Inflammatory macrophage treated with lipopolysaccharide for 1 hour (primary cell): ENCODE measurements at places on chromosomes 5 and 9.
A peak's percentile ranks its signal among the peaks of the same experiment; 100 is the strongest.

DNA sequence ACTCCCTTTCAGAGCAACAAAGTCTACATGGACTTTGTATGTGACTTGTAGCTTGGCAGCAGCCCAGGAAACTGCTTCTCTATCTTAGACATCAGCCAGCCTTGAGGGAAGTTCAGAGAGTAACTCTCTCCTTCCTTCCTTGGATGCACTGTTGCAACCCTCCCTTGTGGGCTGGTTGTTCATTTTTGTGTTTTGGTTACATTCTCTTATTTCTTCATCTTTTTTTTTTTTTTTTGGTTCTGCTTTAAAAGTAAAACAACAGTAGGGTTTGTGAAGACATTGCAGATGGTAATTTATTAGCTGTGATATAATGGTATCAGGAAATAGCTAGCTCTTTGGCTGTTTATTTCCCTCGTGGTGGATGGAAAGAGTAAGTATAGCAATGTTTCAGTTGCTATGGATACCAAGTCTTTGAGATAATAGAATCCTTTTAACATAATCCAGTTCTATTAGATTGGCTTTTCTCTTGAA, 97.9 kb upstream of the MAMDC2 start:
- DNase-seq, result peak; percentile 79

GRCh38 chr9:472479-473075, 257.9 kb downstream of the DOCK8 start:
- DNase-seq, result no peak

DNA sequence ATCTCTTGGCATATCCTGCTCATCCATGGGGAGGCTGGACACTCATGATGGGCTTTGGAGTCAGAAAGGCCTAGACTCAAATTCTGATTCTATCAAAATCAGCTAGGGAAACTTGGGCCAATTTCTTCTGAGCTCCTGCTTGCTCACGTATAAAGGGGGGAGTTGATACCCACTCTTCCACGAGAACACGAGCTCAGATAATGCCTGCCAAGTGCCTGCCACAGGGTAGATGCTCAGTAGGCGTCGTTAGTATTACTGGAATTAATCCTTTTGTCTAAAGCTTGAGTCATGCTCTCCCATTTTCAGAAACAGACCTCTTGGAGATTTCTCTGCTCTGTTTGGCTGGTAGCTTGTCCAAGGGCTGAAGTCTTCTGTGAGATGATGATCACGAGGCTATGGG, 238.3 kb upstream of the MVB12B start:
- DNase-seq, result no peak

GRCh38 chr5:54713923-54714581, 196.5 kb downstream of the SNX18 start:
- DNase-seq, result no peak

DNA sequence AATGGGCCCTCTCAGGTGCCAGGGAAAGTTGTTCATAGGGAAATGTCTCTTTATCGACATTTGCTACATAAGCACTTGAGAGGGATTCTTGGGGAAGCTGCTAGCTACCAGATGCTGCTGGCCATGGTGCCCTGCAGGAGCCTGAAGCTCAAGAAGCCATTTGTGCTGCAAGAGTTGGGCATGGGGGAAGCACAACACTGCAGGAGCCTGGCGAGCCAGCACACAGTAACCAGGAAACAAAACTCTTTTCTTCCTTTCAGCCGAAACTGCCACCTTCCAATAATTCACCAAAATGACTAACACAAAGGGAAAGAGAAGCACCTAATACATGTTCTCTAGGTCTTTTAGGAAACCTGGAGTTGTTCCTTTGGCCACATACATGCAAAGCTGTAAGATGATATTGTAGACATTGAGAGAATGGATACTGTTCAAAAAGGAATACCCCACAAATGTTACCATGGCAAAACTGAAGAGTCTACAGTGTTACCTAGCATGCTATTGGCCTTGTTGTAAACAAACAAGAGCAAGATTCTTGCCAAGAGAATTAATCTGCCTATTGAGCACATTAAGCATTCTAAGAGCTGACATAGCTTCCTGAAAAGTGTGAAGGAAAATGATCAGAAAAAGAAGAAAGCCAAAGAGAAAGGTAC, 26.1 kb upstream of the LARP1 start:
- DNase-seq, result no peak

DNA sequence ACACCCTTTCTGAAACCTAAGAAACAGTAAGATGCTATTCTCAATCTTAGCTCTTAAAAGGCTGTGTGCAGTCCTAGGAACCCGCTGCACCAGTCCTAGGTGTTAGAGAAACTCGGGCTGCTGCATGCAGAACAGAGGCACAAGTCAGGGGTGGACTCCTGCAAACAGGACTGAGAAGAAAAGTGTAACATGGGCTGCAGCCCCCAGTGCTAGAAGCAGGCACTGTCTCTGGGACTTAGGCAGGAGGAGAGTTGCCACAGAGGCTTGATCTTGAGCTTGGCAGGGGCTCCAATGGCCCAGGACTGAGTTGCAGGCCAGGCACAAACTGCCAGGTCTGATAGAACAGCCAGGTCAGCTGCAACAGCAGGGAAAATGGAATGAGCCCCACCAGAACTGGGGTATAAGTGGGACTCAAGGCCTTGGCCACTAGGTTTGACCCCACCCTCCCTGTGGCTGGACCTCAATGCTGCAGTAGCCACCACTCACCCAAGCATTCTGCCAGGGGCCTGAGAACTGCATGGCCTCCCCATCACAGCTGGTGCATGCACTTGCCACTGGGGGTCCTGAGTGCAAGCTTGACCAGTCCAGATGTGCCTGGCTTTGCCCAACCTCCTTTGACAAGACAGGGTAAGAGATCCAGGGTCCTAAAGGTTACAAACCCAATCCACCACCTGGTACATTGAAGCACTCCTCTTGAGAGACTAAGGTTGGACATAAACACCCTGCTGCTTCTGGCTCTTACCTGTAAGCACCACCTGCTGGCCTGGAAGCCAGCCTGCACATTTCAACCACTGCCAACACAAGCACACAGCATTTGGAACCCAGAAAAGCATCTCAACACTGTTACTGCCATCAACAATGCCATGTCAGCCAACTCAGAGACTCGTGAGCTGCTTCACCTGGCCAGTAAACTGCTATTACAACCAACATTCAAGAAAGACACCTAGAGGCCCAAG, 103.3 kb downstream of the FBXL17 start:
- no peak for DNase-seq

GRCh38 chr9:92504881-92505280, 22.6 kb upstream of the ASPN start:
- no peak for DNase-seq

DNA sequence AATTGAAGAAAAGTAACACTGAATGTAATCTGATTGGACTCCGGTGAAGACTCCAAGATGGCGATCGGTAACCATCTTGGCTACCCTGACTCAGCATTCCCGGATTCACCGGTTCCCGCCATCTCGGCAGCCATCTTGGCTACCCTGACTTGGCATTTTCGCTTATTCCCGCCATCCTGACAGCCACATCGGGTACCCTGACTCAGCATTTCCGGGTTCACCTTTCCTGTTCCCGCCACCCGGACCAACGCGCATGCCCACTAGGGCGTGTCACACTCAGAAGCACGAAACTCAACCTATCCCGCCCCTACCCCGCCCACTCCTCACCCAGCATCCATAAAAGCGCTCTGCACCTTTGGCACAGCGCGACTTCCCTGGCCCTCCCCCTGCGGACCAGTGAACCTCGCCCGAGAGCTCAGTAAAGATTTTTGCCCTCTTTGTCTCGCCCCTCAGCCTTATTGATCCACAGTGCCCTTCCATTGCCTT, 17.2 kb downstream of the SPTLC1 start:
- DNase-seq, result peak; percentile 47

GRCh38 chr5:29161399-29162291, 2031.8 kb upstream of the CDH6 start:
- no peak for DNase-seq

GRCh38 chr5:133467335-133467779, 145.0 kb downstream of the FSTL4 start:
- DNase-seq, result no peak

- DNase-seq, result no peak
These were observed 5.3 kb downstream of the CDK9 start for GRCh38 chr9:127791085-127791484.

GRCh38 chr5:138305797-138306196, 25.8 kb downstream of the CDC25C start:
- no peak for DNase-seq

DNA sequence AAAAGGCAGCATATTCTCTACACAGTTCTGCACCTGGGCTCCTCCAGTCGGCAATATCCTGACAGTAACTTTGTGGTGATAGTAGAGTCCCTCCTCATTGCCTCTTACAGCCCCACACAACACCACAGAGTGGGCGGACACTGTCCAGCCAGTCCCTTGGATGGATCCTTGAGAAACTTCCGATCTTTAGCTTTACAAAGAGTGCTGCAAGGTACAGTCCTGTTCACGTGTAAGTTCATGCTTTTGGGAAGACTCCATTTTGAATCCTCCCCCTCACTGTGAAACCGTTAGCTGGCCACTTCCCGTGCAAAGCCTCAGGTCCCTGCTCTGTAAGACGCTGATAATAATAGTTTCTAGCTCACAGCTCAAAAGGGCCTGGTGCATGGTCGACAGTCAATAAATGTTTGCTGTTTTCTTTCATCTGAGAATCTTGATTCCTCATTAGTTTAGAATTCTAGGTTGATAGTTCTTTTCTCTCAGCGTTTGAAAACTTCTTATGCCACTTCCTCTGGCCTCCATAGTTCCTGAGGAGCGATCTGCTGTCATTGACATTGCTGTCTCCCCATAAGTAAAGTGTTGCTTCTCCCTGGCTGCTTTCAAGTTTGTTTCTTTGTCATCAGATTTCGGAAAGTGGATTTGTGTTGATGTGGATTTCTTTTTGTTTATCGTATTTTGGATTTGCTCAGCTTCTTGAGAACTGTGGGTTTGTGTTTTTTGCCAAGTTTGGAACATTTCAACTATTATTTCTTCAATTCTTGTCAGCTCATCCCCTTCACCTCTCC, 82.9 kb downstream of the COL23A1 start:
- no peak for DNase-seq

DNA sequence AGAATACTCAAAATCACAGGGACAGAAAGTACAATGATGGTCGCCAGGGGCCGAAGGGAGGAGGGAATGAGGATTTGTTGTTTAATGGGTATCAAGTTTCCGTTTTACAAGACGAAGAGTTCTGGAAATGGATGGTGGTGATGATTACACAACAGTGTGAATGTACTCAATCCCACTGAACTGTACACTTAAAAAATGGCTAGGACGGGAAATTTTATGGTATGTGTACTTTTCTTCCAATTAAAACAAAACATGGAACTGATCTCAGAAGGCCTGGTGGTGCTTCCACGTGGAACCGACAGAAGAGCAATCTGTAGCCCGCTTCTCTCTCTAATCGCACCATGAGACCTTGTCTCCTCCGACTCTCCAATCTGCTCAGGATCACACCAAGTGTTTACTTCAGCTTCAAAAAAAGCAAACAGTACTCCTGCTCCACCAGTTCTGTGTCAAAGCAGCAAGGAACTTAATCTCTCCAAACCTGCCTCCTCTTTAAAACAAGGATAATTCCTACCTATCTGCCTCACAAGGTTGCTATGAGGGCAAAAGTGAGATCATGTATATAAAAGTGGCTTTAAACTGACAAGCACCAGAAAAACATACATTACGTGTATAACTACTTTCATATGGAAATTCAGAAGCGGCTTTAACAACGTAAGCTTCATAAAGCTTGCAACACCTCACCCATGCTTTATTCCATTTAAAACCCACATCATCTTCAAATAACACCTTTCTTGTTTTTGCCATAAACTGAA, 2.1 kb downstream of the ECPAS start:
- DNase-seq, result no peak

DNA sequence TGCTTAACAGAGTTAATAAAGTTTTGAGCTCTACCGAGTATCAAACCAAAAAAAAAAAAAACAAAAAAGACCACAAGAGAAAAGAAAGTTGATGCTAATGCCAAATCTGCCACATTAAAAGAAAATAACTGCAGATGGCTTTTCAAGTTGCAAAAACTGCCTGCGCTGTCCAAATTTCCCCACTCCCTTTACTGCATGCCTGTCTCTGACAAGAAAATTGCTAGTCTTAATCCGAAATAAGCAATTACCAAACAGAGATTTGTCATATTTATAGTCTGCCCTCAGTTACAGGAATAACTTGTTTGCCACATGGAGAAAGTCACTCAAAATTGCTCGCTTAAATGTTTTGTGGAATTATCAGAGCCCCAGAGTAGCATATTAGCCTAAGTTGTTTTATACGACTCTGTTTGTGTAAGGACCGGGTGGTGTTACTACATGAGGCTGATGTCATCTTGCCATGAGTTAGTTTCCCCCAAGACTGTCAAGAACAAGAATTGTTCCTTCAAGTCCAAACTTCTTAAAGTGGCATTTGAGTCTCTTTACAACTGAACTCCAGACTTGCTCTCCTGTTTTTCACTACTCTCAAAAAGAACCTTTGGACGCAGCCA, 160.9 kb downstream of the CEP120 start:
- no peak for DNase-seq

DNA sequence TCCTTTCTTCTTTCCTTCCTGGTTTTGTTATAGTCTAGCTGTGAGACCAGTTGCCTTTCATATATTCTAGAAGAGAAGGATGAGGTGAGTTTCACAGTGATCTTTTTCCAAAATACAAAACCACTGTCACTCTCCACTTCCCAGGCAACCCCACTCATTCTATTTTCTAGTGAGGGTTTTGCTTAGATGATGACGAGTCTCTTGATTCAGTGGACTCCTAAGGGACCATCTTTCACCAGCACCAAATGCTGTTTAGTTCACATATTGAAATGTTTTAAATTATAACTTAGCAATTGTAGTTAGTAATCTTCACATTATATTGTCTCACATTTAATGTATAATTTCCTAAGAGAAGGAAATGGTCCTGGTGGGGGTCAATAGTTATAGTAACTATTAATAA, 25.2 kb downstream of the PIK3R1 start:
- no peak for DNase-seq

- no peak for DNase-seq
These were observed 49.5 kb upstream of the RETREG1 start for GRCh38 chr5:16666130-16666882.

DNA sequence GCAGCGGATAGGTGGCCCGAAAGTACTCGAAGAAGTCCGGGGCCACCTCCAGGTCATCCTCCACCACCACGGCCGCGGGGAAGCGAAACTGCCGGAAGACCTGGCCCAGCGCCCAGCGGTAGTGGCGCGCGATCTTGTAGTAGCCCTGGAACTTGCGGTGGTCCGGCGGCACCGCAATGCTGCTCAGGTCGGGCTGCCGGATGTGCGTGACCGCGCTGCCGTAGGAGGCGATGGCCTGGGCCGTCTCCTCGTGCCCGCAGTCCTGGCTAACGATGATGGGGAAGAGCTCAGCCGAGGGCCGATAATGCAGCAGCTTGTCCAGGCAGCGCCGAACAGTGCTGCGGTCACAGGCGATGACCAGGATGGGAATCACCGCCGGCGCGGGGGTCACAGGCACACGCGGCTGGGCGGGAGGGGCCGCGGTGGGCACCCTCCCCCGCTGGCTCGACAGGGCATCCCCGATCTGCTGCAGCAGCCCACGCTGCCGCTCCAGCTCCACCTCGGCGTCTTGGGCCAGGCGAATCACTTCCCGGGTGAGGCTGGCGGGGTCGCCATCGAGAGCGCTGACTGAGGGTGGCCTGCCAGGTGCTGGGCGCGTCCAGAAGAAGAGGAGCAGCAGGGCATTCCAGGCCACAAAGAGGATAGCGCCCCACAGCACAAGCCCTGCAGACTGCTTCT, 10.2 kb downstream of the MGAT1 start:
- no peak for DNase-seq

GRCh38 chr5:56340196-56340980, 107.3 kb upstream of the ANKRD55 start:
- DNase-seq, result no peak
